Activated CD8-positive, alpha-beta memory T cell treated with anti-CD3 and anti-CD28 coated beads for 1 hour (primary cell): ENCODE measurements at places on chromosomes 6 and 20.

GRCh38 chr6:63677282-63677681 lies 41.7 kb downstream of the PHF3 start:
- no peak for DNase-seq

DNA sequence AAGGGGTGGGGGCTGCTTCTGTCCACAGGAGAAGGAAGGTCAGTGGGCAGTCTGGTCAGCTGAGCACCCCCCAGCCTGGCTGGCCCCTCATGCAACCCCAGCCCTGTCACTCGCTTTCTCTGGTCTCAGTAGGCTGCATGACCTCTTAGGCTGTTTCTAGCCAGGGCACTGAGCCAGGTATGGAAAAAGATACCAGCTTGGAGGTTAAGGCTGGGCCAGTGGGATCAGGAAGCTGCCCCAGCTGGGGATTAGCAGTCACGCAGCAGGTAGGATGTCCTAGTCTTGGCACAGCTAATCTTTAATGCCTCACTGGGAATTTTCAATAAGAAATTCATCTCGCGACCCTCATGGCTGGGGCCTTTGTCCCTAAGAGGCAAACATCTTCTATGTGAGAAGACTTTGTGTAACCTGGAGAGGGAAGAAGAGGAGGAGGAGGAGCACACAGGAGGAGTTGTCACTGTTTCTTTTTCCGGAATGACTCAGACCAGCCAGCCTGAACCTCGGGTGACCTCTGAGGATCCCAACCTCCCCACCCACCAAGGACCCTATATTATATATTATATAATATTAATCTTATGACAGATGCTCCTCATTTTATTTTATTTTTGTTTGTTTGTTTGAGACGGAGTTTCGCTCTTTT lies 2.4 kb upstream of the BPIFA2 start:
- DNase-seq: no peak

GRCh38 chr20:62581806-62582205 lies 60.5 kb upstream of the SLCO4A1 start:
- DNase-seq: no peak

- DNase-seq: no peak
Observed at GRCh38 chr6:548091-548490, 108.8 kb downstream of the HUS1B start.

GRCh38 chr6:166595949-166596348 lies 9.5 kb upstream of the RAMACL start:
- no peak for DNase-seq

DNA sequence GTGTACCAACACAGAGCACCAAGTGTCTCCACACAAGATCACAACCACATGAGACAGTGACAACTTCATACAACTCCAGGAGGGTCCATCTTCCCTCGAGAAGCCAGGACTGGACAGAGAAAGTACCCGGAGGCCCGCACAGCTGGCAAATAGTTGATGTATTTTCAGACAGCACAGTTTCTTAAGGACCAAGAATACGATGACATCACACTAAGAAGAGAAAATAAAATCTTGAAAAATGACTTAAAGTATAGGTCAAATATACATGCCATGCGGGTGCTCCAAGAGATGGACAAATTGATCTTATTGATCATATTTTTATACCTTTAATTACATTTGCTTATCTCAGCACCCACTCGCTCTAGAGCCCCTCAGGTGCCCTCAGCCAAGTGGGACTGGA lies 145.5 kb downstream of the RNASET2 start:
- no peak for DNase-seq

- DNase-seq: no peak
Observed at GRCh38 chr6:117974914-117975627, 68.0 kb downstream of the SLC35F1 start.

DNA sequence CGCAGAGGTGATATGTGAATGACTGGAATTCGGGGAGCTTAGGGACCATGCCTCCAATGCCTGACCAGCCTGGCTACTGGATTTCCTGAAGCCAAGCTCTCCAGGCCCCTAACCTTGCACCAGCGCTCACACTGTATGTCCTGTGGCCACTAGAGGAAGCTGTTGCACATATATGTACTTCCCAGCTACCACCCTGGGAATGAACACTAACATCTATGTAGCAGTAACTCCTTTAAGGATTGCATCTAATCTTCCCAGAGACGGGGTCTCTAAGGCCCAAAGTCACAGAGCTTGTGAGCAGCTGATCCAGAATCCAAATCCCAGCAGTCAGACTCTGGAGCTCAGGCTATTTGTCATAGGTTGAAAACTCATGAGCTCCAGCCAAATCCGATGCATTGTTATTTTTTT lies 20.4 kb upstream of the BPIFB1 start:
- DNase-seq: no peak

GRCh38 chr6:5634525-5634924 lies 372.2 kb downstream of the NRN1 start:
- no peak for DNase-seq

DNA sequence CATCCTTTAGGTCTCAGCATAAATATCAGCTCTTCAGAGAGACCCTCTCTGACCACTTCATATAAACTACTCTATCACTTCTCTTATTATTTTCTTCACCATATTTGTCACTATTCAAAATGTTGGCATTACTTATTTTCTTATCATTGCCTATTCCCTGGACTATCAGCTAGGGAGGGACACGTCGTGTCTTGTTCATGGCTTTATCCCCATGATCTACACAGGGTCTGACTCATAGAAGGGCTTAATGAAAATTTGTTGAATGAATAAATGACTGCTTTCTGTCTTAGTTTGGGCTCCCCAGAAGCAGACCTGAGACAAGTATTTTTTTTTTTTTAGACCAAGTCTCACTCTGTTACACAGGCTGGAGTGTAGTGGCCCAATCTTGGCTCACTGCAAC lies 3.0 kb upstream of the CDK5RAP1 start:
- DNase-seq: no peak

- no peak for DNase-seq
Observed at GRCh38 chr6:55868771-55869479, 6.5 kb downstream of the BMP5 start.

DNA sequence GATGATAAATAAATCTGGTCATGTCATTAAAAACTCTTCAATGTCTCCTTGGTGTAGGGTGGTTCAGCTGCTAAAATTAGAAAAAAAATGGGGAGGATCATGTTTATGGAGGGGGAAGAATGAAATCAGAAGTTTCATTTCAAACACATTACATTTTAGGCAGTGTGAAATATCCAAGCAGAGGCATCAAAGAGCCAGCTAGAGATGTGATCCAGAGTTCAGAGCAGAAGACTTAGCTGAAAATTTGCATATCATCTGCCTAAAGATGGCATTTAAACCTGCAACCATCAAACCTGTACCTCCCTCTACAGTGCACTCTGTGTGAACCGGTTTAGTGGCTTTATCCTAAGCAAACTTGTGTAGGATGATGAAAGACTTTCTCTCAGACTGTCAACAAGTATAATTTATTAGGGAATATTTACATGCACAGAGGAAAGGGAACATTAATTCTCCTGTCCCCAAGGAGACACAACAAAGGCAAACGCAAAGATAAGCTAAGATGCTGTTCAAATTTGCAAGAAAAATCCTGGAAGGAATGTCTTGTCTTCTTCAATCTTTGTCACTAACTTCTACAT lies 84.8 kb upstream of the PLEKHG1 start:
- no peak for DNase-seq

- no peak for DNase-seq
Observed at GRCh38 chr6:149906405-149906804, 8.5 kb upstream of the RAET1E start.

DNA sequence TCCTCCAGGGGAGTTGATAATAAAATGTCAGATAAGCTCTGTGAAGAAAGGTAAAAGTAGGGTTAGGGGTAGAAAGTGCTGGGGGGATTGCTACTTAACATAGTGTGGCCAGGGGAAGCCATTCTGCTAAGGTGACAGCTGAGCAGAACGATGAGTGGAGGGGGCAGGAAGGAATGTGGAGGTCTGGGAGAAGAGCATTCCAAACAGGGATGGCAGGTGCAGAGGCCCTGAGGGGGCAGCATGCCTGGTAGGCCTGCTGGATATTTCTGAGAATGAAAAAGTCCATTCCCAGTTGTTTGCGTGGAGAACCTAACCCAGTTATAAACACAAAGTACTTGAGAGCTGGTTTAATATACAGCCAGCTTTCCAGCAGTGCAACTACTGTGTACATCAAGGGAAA lies 9.3 kb downstream of the GFRA4 start:
- DNase-seq: no peak

- no peak for DNase-seq
Observed at GRCh38 chr6:98215531-98215930, 618.8 kb upstream of the POU3F2 start.

DNA sequence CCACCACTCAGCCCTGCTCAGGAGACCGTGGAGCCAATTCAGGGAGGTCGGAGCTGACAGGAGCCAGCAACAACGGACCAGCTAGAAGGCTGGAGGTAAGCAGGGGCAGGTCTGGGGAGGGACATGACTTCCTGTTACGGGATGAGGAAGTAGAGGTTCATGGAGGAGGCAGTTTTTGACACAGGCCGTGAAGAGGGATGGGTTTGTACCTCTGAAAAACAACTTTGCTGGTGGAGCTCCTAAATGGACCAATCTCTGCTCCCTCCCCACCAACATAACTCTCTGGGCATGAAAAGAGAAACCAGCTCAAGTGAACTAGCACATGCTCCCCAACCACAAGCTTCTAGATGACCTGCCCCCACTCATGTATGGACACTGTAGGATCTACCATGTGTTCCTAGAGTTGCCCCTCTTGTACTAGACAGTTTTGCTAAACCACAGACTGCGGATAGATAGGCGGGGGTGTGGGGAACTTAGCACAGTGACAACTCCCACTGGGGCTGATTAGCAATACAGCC lies 31.4 kb downstream of the RALGAPA2 start:
- DNase-seq: no peak

- DNase-seq: no peak
Observed at GRCh38 chr6:94468830-94469229, 1049.5 kb upstream of the EPHA7 start.

GRCh38 chr6:90140683-90141082 lies 156.0 kb downstream of the BACH2 start:
- no peak for DNase-seq

DNA sequence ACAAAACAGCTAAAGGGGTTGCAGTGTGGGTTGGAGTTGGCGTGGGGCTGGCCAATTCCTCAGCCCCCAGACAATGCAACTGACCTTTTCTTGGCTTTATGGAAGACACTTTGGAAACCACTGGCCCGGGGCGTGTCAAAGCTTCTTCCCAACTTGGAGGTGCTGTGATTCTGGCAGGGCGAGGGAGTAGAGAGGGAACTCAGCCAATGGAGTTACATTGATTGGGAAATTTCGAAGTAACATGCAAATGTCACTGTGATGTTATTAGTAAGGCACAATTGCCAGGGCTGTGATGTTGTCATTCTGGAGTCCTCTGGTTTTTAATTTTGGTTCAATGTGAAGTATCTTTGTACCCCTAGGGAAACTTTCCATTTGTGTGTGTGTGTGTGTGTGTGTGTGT lies 41.5 kb upstream of the EPB41L1 start:
- no peak for DNase-seq

- DNase-seq: no peak
Observed at GRCh38 chr6:116165596-116165995, 39.7 kb upstream of the COL10A1 start.

GRCh38 chr6:109297406-109298110 lies 84.7 kb downstream of the CD164 start:
- no peak for DNase-seq

- DNase-seq: no peak
Observed at GRCh38 chr6:138659998-138660397, 113.6 kb upstream of the CCDC28A start.

GRCh38 chr6:35906499-35906846 lies 14.4 kb downstream of the SRPK1 start:
- DNase-seq: no peak

DNA sequence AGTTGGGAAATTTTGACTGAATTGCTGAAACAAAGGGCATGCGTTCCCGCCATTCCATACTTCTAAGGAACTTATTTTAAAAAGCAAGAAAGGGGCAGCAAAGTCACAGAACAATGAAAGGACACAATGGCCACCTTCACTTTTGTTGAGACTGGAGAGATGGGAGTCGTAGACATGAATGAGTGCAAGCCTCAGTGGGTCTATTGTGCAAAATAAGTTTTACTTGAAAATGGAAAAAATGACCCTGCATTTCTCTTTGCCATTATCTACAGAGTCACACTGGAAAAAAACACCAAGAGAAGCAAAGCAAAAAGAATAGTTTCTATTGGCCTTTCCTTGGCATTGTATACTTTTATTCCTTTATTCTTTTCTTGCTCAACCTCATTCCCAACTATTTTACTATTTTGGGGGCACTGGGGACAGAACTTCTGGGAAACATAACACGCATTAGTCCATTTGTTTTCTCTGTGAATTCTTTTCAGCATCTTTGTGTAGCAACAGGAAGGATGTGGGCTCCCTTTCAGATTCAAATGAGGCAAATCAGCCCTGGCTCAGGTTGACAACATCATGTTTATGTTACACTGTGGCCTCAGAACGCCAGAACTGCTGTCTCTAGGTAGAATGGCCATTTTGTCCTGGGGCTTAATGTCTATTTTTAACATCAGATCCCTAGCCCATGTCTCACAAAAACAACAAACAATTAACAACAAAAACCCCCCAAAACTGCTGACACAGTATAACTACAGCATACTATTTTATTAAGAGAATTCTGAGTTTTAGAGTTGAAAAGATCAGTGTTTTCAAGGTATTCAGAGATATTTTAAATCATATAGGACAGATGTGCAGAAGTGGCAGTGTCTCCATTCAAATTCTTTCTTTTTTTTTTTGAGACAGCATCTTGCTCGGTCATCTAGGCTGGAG lies 122.2 kb downstream of the FYN start:
- DNase-seq: no peak

DNA sequence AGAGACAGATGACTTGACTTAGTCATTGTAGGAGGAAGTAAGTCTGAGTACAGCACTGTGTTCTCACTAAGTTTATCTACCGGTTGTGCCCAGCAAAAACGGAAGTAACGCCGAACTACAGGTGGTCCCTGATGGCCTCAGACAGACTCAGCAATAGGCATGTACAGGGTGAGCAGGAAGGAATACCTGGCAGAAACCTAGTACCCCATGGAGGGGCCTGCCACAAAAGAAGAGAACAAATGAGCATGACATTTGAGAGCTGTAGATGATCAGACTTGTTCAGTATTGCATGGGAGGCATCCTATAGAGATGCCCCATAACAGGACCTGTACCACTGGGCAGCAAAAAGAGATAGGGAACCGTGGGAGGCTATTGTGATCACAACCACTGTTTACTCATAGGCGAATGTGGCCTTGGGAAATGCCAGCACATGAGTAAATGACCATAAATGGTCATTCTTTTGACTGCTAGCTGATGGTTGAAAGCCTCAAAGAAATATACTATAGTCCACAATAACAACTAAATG lies 106.4 kb upstream of the TAB2 start:
- DNase-seq: no peak
